ENCODE measurements at places on chromosomes 5 and 9. TPM values are rescaled to one million over a fixed set of nuclear protein-coding genes. Genes with fewer than 3 reads are reported as not detected.

Gene EQTN
- not detected for total RNA-seq

Gene TMEM203
- 26.1 TPM for total RNA-seq

Gene GLRA1
- not detected for total RNA-seq

Gene SLC31A2
- total RNA-seq: 5.2 TPM

GRCh38 chr5:1779021-1779680 is 20.5 kb downstream of the MRPL36 start:
- DNase-seq: no peak

DNA sequence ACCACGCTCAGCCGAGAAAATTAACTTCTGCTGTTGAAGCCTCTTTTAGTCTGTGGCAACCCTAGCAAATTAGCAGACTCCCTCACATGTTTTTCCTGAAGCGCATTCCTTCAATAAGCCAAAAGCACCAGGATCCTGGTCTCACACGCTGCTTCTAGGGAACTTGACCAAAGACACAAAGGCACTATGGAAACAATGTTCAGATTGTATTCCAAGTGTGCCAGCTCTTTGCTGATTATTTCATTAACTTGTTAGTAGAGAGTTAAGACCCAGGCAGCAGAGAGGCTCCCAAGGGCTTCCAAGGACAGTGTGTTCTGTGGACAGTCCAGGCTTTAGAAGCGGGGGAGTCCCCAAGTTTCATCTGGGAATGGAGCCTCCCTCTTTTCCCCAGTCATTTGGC is 94.4 kb upstream of the BASP1 start:
- DNase-seq: no peak

DNA sequence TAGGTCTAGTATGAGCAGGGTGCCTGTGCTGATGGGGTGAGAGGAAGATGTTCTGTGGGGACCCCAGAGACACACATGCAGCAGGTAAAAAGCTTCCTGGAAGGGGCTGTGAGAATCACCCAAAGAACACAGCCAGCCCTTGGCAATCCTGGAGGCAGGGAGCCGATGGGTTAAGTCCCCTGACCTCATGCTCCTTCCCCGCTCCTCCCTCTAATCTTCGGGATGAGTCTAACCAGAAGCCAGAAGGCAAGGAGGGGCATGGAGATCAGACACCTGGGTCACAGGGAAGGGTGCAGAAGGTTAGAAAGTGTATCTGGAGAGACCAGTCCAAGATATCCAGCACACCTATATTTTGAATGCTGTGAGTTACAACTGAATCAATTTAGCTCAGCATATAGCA is 274.1 kb upstream of the PAPPA start:
- no peak for DNase-seq

DNA sequence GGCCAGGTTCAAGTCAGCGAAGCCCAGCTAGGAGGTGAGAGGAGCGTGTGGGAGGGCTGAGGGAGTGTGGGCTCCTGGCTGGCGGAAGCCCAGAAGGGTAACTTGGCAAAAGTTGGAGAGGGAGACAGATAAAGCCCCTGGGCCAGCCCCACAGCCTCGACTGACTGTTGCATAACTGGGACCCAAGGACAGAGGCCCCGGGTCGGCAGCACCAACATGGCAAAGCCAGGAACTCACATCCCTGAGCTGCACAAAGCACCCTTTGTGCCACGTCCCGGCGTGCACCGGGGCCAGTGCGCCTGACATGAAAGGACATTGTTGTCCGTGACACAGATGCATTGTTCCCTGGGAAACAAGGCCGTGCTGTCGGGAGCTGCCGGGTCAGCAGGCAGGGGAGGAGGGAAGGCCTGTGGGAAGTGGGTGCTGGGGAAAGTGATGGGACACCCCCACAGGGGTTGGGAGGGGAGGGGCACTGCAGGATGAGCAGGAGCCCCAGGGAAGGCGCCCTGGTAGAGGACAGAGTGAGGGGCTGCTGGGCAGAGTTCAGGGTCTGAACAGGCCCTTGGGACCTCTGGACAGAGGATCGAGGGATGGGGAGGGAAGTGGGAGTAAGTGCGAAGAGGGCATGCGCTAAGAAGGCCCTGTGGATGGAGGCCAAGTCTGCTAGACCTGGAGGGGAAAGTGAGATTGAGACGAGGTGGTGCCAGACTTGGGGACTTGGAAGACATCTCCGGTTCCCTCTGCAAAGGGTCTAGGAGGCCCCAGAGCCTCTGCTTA is 13.0 kb upstream of the DPM2 start:
- no peak for DNase-seq

- no peak for DNase-seq
These were observed 7.2 kb upstream of the SPOCK1 start for GRCh38 chr5:137506296-137506695.

Data from pulmonary artery endothelial cell (primary cell).